IMR-90 (cell line): ENCODE measurements at places on chromosomes 11 and 22. TPM values are rescaled to one million over a fixed set of nuclear protein-coding genes. Genes with fewer than 3 reads are reported as not detected.

DNA sequence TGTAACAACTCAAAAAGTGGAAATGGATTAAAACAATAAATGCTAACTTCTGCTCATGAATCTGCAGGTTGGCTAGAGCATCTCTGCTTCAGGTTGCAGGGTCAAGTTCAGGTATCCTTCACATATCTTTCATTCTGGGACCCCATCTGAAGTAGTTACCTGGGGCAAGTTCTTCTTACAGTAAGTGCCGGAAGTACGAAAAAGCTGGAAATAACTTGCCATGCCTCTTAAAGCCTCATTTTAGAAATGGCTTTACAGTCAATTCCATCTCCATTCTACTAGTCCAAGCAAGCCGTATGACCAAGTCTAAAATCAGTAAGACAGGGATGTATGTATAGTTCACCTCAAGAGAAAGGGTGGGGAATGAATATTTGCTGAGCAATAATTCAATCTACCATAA is 93.7 kb downstream of the FCHSD2 start:
- no peak overlapping the region for H3K27ac ChIP-seq
- H3K36me3 ChIP-seq, result no peaks in the 10 kb centered on the region
- no peaks in the 10 kb centered on the region for H3K27me3 ChIP-seq
- no peak overlapping the region for H3K4me3 ChIP-seq
- peaks cover 2% of the 10 kb centered on the region for H3K4me1 ChIP-seq
- no peak for DNase-seq

- H3K4me1 ChIP-seq, result peaks cover 2% of the 10 kb centered on the region; the same call in 1 of the 2 replicates
- H3K36me3 ChIP-seq, result peaks cover 2% of the 10 kb centered on the region; the same call in 1 of the 2 replicates
- no peak overlapping the region for H3K27ac ChIP-seq
- no peaks in the 10 kb centered on the region for H3K27me3 ChIP-seq
- no peak for DNase-seq
- H3K4me3 ChIP-seq, result no peak overlapping the region
Observed at GRCh38 chr11:230431-230830, 5.7 kb downstream of the SIRT3 start.

DNA sequence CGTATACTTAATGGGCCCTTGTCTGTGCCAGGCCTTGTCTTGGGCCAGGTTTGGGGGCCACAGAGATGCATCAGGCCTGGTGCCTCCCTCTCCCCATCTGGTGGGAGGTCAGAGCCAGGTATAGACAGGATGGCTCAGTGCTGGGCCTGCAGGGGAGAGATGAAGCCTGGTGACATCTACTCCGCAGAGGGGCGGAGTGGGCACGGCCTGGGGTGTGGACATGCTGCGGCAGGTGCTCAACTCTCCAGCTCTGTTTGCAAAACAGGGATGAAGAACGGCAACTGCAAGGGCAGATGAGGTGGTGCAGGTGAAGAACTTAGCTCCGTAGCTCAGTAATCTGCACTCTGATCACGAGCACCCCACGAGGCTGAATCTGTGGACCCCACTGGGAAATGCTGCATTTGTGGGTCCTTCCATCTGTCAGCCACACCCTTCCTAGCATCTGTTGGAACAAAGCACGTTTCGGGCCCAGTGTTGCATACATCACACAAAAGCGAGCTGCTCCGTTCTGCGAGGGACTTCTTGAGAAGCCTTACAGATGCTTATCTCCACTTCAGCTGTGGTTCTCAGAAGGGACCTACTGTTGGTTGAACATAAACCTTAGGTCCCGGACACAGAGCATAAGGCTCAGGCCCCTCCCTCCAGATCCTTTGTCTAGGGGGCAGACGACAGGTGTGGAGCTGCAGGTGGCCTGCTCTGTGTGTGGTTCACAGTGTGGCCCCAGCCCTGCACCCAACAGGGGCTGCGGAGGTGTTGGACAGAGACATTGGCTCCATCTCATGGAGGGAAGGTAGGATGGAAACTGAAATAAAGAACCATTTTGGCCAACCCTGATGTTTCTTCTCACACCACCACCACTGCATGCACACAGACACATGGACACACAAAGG is 78.3 kb downstream of the LRRC32 start:
- H3K36me3 ChIP-seq, result no peaks in the 10 kb centered on the region
- H3K27ac ChIP-seq, result no peak overlapping the region
- H3K27me3 ChIP-seq, result peaks cover 5% of the 10 kb centered on the region; the same call in 1 of the 2 replicates
- H3K4me3 ChIP-seq, result no peak overlapping the region
- DNase-seq, result no peak
- peaks cover 7% of the 10 kb centered on the region for H3K4me1 ChIP-seq

GPR83 gene
- polyA plus RNA-seq, result 0.03 and 0.07 TPM in 2 replicates
